MV-4-11 (cell line): ENCODE measurements at places on chromosomes 1 and 21.

DNA sequence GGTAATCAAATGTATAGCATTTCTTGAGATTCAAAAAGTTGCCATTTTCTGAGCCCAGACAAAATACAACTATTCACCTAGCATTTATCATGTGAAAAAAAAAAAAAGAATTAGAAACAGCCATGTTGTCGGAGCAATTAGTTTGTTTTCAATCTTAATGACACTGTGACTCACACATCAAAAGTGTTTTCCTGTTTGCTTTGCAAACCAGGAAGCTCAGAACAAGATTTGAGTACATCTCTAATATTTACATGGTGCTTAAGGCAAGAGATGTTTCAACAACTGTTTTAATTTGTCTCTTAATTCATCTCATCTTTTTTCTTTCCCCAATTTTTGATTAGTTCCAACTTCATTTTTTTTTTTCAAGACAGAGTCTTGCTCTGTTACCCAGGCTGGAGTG, 62.5 kb upstream of the CAPZB start:
- no peak for DNase-seq

GRCh38 chr1:172588296-172589291, 55.6 kb downstream of the SUCO start:
- peak; percentile 84 for DNase-seq

DNA sequence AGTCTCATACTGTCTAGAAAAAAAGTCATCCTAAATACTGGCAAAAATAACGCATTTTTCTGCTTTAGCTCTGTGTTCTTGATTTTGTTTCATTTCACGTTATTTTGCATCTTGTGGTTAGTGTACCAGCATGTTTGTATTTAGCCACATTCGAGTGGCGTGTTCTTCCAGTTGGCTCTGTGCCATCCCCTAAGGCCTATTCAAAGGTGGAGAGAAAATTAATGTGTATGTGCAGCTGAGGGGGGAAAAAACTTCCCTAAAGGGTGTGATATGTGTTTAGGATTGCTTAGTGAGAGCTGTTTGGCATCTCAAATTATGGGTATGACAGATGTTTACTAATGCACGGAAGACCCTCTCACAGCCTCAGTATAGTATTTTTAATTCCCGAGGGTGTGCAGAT, 12.1 kb downstream of the DNAJC16 start:
- no peak for DNase-seq

DNA sequence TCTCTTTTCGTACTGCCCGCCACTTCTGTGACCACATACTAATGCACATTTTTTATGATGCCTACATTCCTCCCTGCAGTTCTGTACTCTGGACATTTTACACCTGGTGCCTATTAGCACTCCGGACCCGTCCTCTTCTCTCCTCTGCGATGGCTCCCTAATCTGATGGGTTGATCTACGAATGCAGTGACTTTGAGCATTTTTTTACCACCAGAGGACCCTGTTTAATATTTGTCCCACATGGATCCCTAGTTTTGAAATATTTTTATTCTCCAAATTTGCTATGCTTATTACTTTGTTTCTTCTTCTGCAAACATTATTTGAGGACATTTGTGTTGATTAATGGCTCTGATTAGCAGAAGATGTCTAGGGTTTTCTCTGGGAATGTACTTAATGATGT, 5.2 kb downstream of the PPFIA4 start:
- peak; percentile 12 for DNase-seq

- no peak for DNase-seq
Observed at GRCh38 chr1:203754455-203754864, 10.5 kb upstream of the LAX1 start.

- DNase-seq: peak; percentile 48
Observed at GRCh38 chr1:107529511-107530149, 388.8 kb downstream of the NTNG1 start.

- no peak for DNase-seq
Observed at GRCh38 chr1:244365809-244366208, 85.9 kb downstream of the ADSS2 start.

DNA sequence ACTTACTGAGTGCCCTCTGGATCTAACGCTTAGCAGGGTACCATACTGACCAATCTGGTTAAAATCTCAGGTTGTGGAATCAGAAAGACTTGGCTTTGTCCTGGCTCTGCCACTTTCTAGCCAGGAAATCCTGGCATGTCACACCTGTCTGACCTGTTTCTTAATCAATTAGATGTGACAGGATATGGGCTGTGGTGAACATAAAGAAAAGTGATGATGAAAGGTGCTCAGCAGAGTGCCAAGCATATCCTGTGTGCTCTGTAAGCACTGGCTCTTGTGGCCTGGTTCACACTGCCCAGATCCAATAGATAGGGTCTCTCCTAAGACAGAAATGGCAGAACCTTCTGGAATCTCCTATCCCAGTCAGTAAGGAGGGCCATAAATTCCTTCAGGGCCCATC, 53.9 kb downstream of the PHC2 start:
- DNase-seq: no peak

DNA sequence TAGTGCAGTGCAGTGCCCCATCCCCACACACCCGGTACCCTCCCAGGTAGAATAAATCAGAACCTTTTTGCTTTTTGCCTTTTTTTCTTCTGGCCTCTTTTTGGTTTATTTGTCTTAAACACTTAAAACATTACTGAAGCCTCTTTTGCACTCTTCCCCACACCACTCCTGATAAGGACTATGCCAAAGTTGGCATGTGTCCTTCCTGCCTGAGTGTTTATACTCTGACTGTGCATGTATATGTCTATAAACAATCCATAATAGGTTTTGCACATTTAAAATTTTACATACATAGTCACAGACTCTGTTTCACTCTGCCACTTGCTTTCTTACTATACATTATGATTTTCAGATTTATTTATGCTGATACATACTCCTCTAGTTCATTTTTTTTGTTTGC, 59.6 kb downstream of the BEND5 start:
- no peak for DNase-seq

GRCh38 chr1:117143172-117143571, 21.6 kb upstream of the TRIM45 start:
- no peak for DNase-seq

- no peak for DNase-seq
Observed at GRCh38 chr1:197341626-197342025, 73.6 kb downstream of the CRB1 start.

DNA sequence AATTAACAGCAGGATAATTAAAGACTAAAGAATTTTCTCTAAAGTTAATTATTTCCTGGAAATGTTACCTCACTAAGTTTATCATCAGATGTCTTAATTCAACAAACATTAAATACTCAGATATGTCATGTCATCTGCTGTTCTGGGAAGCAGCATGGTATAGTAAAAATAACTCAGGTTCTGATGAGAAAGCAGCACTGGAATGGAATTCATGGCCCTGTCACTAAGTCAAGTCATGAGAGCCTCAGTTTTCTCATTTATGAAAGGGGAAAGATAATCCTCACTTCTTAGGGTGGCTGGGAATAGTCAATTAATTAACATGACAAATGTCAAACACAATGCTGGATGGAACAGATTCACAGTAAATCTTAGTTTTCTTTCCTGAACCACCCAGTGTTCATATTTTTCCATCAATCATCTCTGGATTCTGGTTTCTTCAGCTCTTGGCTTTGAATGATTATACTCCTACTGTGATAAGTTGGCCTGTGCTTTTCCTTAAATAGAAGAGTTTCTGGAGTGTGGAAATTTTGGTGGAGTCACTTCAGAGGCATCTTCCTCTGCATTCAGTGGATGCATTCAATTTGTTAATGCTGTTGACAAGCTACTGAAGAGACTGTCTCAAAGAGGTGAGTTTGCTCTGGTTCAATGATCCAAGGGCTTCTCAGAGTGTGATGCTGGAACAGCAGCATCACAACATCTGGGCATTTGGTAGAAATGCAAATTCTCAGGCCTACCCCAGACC, 319.4 kb downstream of the KCNH1 start:
- DNase-seq: no peak

GRCh38 chr1:40079774-40080400, 17.2 kb downstream of the PPT1 start:
- peak; percentile 60 for DNase-seq

DNA sequence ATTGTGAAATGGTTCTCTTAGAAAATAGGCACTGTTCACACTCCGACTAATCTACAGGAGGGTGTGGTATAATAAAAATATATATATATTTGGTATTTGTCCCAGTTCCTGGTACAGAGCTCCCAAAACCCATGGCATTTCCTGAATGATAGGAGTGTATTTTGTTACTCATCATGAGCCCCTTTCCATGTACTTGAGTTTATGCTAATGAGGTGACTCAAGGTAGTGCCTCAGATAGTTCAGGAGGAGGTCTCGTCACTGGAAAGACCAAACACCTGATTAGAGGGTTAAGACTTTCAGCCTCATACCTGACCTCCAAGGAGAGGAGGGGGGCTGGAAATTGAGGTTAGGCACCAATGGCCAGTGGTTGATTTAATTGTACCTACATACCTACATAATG, 57.9 kb downstream of the TTC3 start:
- DNase-seq: no peak

DNA sequence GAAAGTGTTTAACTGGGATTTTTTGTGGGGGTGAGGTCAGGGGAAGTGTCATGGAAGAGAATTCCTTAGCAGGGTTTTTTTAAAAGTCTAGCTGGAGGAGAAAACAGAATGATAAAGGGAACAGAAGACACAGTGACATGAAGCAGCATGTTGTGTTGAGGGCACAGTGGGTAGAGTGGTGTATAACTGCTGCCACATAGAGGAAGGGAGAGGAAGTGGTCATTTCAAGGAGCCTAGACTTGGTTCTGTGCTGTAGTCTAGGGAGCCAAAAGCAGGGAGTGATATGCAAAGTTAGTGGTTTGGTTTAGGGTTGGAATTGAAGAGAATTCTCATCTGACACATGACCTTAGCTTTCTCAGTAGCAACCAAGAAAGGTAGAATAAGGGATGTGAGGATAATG, 10.2 kb downstream of the EEIG2 start:
- DNase-seq: peak; percentile 72

- DNase-seq: no peak
Observed at GRCh38 chr1:22920734-22921451, 51.8 kb downstream of the LACTBL1 start.

DNA sequence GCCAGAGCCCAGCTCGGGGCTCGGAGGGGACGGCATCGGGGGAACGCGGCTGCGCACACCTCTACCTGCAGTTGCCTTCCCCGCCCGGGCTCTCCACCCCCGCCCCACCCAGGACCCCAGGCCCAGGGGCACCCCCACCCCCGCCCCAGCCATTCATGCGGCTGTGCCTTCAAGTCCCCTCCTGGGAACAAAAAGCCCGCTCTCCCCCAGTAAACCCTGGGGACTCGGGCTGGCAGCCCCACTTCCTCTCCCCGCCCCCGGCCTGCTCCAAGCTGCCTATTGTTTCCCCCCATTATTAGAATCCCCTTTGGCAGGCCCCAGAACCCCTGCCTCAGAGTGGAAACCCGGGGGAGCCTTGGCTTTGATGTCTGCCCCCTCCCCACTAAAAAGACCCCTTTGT, 18.0 kb downstream of the MEGF6 start:
- no peak for DNase-seq
